A549 treated with ZK216348 at 1 μM for 4 hours (cell line): ENCODE measurements at places on chromosomes 1 and 21. TPM values are rescaled to one million over a fixed set of nuclear protein-coding genes. Genes with fewer than 3 reads are reported as not detected.

RYR2 gene
- 0.01 to 0.13 TPM (median 0.03 TPM) in 4 of 5 replicates, not detected in the other for total RNA-seq

AQP10 gene
- not detected in 5 replicates for total RNA-seq

MCOLN2 gene
- total RNA-seq, result 1.7 to 2.4 TPM (median 2.2 TPM) in 5 replicates

PLPP3 gene
- total RNA-seq, result 27.0 to 33.9 TPM (median 31.6 TPM) in 5 replicates

RASSF5 gene
- 0.87 to 1.6 TPM (median 0.95 TPM) in 5 replicates for total RNA-seq

SPRR1A gene
- total RNA-seq, result not detected in 5 replicates

WDR64 gene
- not detected in 5 replicates for total RNA-seq

SLC25A34 gene
- 0.12 to 0.48 TPM (median 0.28 TPM) in 5 replicates for total RNA-seq

GNG4 gene
- total RNA-seq, result 11.4 to 21.5 TPM (median 14.2 TPM) in 5 replicates
